ENCODE measurements at places on chromosomes 1 and 21. TPM values are rescaled to one million over a fixed set of nuclear protein-coding genes. Genes with fewer than 3 reads are reported as not detected.

Gene CNR2
- total RNA-seq = not detected

Gene GLIS1
- total RNA-seq = not detected

Gene KCNJ6
- total RNA-seq = not detected

Gene ADAMTS4
- 26.8 TPM for total RNA-seq

Gene ADAMTSL4
- total RNA-seq = 36.3 TPM

Gene MCOLN3
- 0.24 TPM for total RNA-seq

Gene PLPP3
- 89.9 TPM for total RNA-seq

Gene AADACL4
- total RNA-seq = not detected

Gene OR2L8
- not detected for total RNA-seq

DNA sequence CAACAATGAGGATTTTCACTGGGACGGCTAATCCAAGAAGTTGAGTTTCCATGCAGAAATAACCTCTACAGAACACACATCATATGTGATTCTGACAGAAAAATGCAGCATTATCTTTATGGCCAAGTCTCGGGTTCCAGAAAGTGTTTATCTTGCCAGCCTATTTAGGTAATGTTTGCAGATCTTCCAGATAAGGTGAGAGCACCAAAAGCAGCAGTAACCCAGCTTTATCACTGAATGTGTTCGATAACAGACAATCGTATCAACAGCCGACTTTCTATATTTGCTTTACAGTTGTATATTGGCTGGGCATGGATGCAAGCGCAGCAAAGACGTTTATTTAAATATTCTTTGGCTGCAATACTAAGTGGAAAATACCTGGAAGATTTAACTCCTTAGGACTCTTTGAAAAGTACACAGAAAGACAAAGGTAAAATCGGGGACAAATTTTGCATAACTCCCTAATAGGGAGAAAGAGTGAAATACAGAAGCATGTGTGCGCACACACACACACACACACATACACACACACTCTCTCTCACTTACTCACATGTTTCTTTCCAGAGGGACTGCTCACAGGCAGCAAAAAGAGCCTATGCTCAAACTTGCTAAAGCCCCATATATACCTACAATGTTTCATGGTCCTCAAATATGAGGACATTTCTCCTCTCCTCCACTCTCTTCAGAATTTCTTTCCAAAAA is 3.0 kb upstream of the CTSK start:
- no peak overlapping the region for H3K27ac ChIP-seq
- H3K4me1 ChIP-seq = no peaks in the 10 kb centered on the region
- no peak overlapping the region for H3K4me3 ChIP-seq
- H3K36me3 ChIP-seq = peaks cover 66% of the 10 kb centered on the region
- no peak for DNase-seq

- no peaks in the 10 kb centered on the region for H3K4me1 ChIP-seq
- H3K4me3 ChIP-seq = no peak overlapping the region
- H3K27me3 ChIP-seq = no peaks in the 10 kb centered on the region
- H3K36me3 ChIP-seq = no peaks in the 10 kb centered on the region
- no peak overlapping the region for H3K27ac ChIP-seq
These were observed 54.2 kb upstream of the RGS7 start for GRCh38 chr1:241411056-241411775.

- H3K27me3 ChIP-seq = no peaks in the 10 kb centered on the region
- H3K36me3 ChIP-seq = no peaks in the 10 kb centered on the region
- H3K4me1 ChIP-seq = no peaks in the 10 kb centered on the region
- H3K4me3 ChIP-seq = no peak overlapping the region
- DNase-seq = no peak
- H3K27ac ChIP-seq = no peak overlapping the region
These were observed 2.5 kb downstream of the PRKACB start for GRCh38 chr1:84146411-84147032.

DNA sequence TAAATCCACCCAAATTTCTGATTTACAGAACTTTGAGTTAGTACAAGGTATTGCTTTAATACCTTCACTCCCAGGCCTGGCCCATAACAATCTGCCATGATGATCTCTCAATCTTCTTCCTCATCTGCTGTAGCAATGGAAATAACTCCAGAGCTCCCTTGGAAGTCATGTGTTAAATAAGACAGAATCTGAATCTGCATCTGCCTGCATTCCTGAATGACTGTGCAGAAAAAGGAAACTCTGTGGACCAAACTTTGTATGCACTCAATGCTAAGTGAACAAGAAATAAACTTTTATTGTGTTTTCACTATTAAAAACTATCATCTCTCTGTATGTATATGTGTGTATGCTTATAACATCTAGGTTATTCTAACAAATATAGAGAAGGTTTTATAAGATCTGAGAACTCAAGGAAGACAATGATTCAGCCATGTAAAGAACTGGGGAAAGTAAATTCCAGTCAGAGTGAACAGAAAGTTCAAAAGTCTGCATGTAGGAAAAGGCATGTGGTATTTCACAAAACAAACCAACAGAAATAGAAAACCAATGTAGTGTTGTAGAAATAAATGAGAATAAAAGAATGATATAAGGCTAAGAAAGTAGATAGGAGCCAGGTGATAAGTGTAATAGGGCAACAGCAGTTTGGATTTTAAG is 390.2 kb downstream of the USH2A start:
- no peaks in the 10 kb centered on the region for H3K27me3 ChIP-seq
- H3K4me3 ChIP-seq = no peak overlapping the region
- no peak overlapping the region for H3K27ac ChIP-seq
- no peak for DNase-seq

GRCh38 chr1:215597961-215598360 is 30.9 kb downstream of the KCTD3 start:
- no peaks in the 10 kb centered on the region for H3K4me1 ChIP-seq
- H3K27me3 ChIP-seq = no peaks in the 10 kb centered on the region
- H3K27ac ChIP-seq = no peak overlapping the region
- no peak overlapping the region for H3K4me3 ChIP-seq
- H3K36me3 ChIP-seq = peaks cover 43% of the 10 kb centered on the region
- DNase-seq = no peak

GRCh38 chr1:239951511-239952140 is 140.1 kb upstream of the FMN2 start:
- peak; percentile 39 for DNase-seq
- H3K27me3 ChIP-seq = no peaks in the 10 kb centered on the region
- H3K4me1 ChIP-seq = no peaks in the 10 kb centered on the region
- no peaks in the 10 kb centered on the region for H3K36me3 ChIP-seq

DNA sequence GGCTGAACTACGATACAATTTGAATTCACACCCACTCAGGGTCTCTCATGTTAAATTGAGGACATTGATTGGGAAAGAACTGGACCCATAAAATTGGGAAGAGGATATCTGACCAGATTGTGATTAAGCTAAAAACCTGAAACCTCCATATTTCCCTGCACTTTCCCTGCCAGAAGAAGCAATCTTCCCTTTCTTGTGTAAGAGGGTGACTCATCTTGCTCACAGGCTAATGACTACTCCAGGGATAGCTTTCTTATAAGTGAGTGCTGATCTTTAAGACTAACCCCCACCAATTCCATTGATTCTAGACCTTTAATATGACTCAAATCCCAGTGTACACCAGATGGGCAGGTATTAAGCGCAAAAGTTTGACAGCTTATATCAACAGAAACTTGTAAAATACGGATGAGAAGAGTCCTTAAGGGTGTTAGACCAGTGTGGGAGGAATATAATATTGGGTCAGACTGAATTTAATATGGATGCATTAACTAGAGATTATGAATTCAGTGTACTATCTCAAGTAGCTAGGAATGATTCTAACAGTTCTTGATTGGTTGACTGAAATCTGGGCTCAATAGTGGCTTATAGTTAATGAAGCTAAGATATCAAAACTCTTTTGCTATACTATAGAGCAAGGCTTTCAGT is 12.1 kb upstream of the SGIP1 start:
- DNase-seq = no peak
- no peaks in the 10 kb centered on the region for H3K36me3 ChIP-seq
- no peaks in the 10 kb centered on the region for H3K27me3 ChIP-seq
- no peak overlapping the region for H3K4me3 ChIP-seq
- no peak overlapping the region for H3K27ac ChIP-seq

- no peak for DNase-seq
- no peaks in the 10 kb centered on the region for H3K27me3 ChIP-seq
- no peak overlapping the region for H3K4me3 ChIP-seq
- H3K27ac ChIP-seq = no peak overlapping the region
- H3K36me3 ChIP-seq = no peaks in the 10 kb centered on the region
- peaks cover 19% of the 10 kb centered on the region for H3K4me1 ChIP-seq
These were observed 46.6 kb upstream of the APOBEC4 start for GRCh38 chr1:183699616-183700160.

- no peak overlapping the region for H3K27ac ChIP-seq
- peaks cover 8% of the 10 kb centered on the region for H3K4me1 ChIP-seq
- no peak overlapping the region for H3K4me3 ChIP-seq
- DNase-seq = no peak
- H3K27me3 ChIP-seq = no peaks in the 10 kb centered on the region
These were observed 6.2 kb upstream of the BTG2 start for GRCh38 chr1:203299169-203299568.

GRCh38 chr1:109392788-109393616 is 4.7 kb downstream of the SORT1 start:
- peak overlapping the region; percentile 95 for H3K27ac ChIP-seq
- H3K4me1 ChIP-seq = peaks cover 74% of the 10 kb centered on the region
- no peaks in the 10 kb centered on the region for H3K27me3 ChIP-seq

- H3K27ac ChIP-seq = no peak overlapping the region
- DNase-seq = no peak
- peaks cover 15% of the 10 kb centered on the region for H3K4me1 ChIP-seq
- H3K4me3 ChIP-seq = no peak overlapping the region
- H3K27me3 ChIP-seq = no peaks in the 10 kb centered on the region
- H3K36me3 ChIP-seq = no peaks in the 10 kb centered on the region
These were observed 15.0 kb downstream of the DPT start for GRCh38 chr1:168714012-168714411.

DNA sequence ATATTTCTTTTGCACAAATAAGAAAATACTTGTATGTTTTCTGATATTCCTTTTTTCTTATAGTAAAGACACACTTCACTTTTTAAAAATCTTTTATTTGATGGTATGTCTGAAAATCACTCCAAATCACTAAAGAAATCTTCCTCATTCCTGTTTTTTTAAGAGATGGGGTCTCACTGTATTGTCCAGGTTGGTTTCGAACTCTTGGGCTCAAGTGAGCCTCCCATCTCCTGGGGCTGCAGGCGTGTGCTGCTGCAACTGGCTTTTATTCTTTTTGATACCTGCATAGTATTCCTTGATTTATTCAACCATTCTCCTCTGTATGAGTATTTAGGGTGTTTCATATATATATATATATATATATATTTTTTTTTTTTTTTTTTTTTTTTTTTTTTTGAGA is 88.1 kb downstream of the OSBPL9 start:
- no peaks in the 10 kb centered on the region for H3K4me1 ChIP-seq
- no peak overlapping the region for H3K27ac ChIP-seq
- no peaks in the 10 kb centered on the region for H3K36me3 ChIP-seq

- no peaks in the 10 kb centered on the region for H3K4me1 ChIP-seq
- no peaks in the 10 kb centered on the region for H3K27me3 ChIP-seq
- no peaks in the 10 kb centered on the region for H3K36me3 ChIP-seq
- no peak overlapping the region for H3K4me3 ChIP-seq
- no peak for DNase-seq
- H3K27ac ChIP-seq = no peak overlapping the region
These were observed 45.6 kb upstream of the RGS2 start for GRCh38 chr1:192763243-192763642.

GRCh38 chr1:12426030-12426429 is 192.0 kb downstream of the DHRS3 start:
- no peaks in the 10 kb centered on the region for H3K27me3 ChIP-seq
- H3K27ac ChIP-seq = no peak overlapping the region
- no peak overlapping the region for H3K4me3 ChIP-seq

DNA sequence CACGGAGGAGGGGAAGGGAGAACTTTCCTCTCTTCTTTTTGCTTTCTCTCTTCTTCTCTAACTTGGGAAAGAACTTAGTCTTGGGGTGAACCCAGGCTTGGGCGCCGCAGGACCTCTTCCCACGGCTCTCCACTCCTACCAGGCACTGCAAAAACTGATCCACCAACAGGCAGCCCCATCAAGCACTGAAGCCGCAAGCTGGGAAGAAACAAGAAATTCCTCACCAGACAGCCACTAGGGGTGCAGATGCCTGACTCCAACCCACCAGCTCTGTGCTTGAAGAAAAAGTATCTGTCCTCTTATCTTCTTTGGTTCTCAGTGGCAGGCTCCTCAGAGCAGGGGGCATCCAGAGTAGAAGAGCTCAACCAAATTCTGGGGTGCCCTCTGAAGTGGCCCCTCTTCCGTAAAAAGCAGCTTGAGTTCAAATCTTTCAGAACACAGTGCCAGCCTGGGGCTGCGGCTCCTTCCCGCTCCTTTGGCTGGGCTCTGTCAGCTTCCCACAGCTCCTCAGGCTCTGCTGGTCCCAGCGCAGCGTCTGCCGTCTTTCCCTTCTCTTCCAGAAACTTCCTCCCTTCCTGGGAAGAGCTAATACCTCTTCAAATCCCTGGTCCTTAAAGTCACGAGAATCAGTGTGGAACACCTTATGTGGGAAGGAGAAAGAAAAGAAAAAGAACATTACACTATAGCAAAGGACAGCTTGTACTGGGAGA is 2.4 kb downstream of the SLC41A1 start:
- H3K27me3 ChIP-seq = no peaks in the 10 kb centered on the region
- peaks cover 74% of the 10 kb centered on the region for H3K4me1 ChIP-seq
- H3K27ac ChIP-seq = peak overlapping the region; percentile 91
- H3K36me3 ChIP-seq = peaks cover 12% of the 10 kb centered on the region
- DNase-seq = no peak

GRCh38 chr21:15042531-15042930 is 22.3 kb downstream of the NRIP1 start:
- H3K27ac ChIP-seq = no peak overlapping the region
- no peak for DNase-seq
- H3K36me3 ChIP-seq = peaks cover 13% of the 10 kb centered on the region

- no peaks in the 10 kb centered on the region for H3K27me3 ChIP-seq
- no peaks in the 10 kb centered on the region for H3K36me3 ChIP-seq
- H3K27ac ChIP-seq = no peak overlapping the region
- H3K4me1 ChIP-seq = peaks cover 5% of the 10 kb centered on the region
These were observed 15.9 kb upstream of the ELOA start for GRCh38 chr1:23727362-23727811.

DNA sequence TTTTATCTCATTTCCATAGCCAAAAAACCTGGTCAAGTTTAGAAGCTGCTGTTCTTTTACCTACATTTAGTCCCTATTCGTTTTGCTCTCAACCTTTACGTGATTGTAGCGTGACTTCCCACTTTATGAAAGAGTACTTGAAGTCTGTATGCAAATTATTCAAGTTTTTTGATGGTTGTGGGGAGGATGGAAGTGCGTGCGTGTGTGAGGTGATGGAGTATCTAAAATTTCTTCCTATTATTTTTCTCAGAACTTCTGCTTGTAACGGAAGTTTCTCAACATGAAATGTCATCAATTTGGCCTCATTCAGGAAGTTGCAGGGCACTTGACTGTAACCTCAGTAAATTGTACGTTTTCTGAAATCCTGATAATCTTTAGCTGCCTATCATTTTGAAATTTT is 64.0 kb downstream of the SAMSN1 start:
- no peak overlapping the region for H3K4me3 ChIP-seq
- H3K27me3 ChIP-seq = no peaks in the 10 kb centered on the region
- no peaks in the 10 kb centered on the region for H3K36me3 ChIP-seq
- DNase-seq = no peak
- H3K27ac ChIP-seq = no peak overlapping the region

GRCh38 chr1:98693385-98693784 is 31.9 kb downstream of the SNX7 start:
- no peak overlapping the region for H3K27ac ChIP-seq
- H3K36me3 ChIP-seq = no peaks in the 10 kb centered on the region
- H3K27me3 ChIP-seq = no peaks in the 10 kb centered on the region
- H3K4me3 ChIP-seq = no peak overlapping the region
- no peak for DNase-seq

- H3K36me3 ChIP-seq = no peaks in the 10 kb centered on the region
- H3K27me3 ChIP-seq = no peaks in the 10 kb centered on the region
- no peak for DNase-seq
- H3K4me1 ChIP-seq = no peaks in the 10 kb centered on the region
- H3K27ac ChIP-seq = no peak overlapping the region
These were observed 30.0 kb downstream of the PRKACB start for GRCh38 chr1:84174051-84174556.
